ENCODE measurements at places on chromosomes 2 and 18. TPM values are rescaled to one million over a fixed set of nuclear protein-coding genes. Genes with fewer than 3 reads are reported as not detected.

DNA sequence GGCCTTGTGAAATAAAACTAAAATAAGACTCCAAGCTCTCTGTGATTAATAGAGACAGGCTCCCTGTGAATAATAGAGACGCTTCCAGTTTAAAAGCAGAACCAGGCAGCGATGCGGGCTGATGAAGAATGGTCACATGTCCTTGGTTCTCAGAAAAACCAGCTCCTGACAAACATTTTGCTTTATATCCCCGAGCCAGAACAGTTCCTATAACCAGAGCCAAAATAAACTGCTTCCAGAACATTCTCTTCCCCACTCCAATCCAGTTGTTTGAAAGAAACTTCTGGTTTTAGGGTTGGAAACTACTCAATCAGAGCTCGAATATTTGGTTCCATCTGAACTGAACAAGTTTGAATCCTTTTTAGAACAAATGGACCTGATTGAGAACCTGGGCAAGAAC, 213.7 kb downstream of the TSN start:
- H3K27me3 ChIP-seq: no peaks in the 10 kb centered on the region
- no peak overlapping the region for H3K4me3 ChIP-seq
- no peak overlapping the region for H3K27ac ChIP-seq

DNA sequence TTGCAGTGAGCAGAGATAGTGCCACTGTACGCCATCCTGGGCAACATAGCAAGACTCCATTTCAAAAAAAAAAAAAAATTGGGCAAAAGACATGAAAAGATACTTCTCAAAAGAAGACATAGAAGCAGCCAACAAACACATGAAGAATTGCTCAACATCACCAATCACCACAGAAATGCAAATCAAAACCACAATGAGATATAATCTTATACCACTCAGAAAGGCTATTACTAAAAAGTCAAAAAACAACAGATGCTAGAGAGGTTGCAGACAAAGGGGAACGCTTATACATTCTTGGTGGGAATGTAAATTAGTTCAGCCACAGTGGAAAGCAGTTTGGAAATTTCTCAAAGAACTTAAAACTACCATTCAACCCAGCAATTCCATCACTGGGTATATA, 43.1 kb upstream of the CHAC2 start:
- no peak overlapping the region for H3K27ac ChIP-seq
- no peaks in the 10 kb centered on the region for H3K27me3 ChIP-seq
- H3K36me3 ChIP-seq: no peaks in the 10 kb centered on the region
- H3K4me3 ChIP-seq: no peak overlapping the region
- H3K4me1 ChIP-seq: no peaks in the 10 kb centered on the region
- DNase-seq: no peak

- peaks cover 9% of the 10 kb centered on the region for H3K27me3 ChIP-seq
- no peak overlapping the region for H3K4me3 ChIP-seq
- peak overlapping the region; percentile 98 for H3K27ac ChIP-seq
These were observed 5.3 kb upstream of the CRYBA2 start for GRCh38 chr2:218998414-218999002.

GRCh38 chr2:110910423-110910822, 178.1 kb downstream of the ACOXL start:
- H3K27ac ChIP-seq: no peak overlapping the region
- DNase-seq: no peak
- H3K27me3 ChIP-seq: no peaks in the 10 kb centered on the region
- no peaks in the 10 kb centered on the region for H3K4me1 ChIP-seq
- H3K36me3 ChIP-seq: no peaks in the 10 kb centered on the region

- no peak overlapping the region for H3K27ac ChIP-seq
- no peak overlapping the region for H3K4me3 ChIP-seq
- H3K36me3 ChIP-seq: no peaks in the 10 kb centered on the region
- H3K27me3 ChIP-seq: no peaks in the 10 kb centered on the region
- no peak for DNase-seq
These were observed 95.3 kb downstream of the DCC start for GRCh38 chr18:52435301-52435700.

DNA sequence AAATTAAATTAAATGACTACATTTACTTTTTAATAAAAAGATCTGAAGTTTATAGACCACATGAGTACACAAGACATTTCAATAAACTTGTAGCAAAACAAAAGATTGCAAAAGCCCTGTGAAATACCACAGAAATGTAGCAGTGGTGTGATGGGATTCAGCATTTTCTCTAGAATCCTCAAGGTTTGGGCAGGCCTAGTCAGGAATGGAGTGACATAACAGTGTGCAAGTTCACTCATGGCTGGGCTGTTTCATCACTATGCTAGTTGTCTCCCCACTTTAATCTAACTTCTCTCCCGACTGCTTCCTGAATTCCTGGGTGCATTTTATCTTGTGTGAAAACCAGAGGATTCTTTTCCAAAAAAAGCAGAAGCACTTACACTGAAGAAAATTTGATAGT, 1089.9 kb upstream of the DDX18 start:
- no peaks in the 10 kb centered on the region for H3K27me3 ChIP-seq
- no peaks in the 10 kb centered on the region for H3K36me3 ChIP-seq
- H3K4me1 ChIP-seq: no peaks in the 10 kb centered on the region
- H3K27ac ChIP-seq: no peak overlapping the region
- no peak overlapping the region for H3K4me3 ChIP-seq

GRCh38 chr2:36664696-36665076, 31.8 kb upstream of the VIT start:
- no peak for DNase-seq
- H3K27me3 ChIP-seq: no peaks in the 10 kb centered on the region
- no peak overlapping the region for H3K27ac ChIP-seq
- H3K4me1 ChIP-seq: no peaks in the 10 kb centered on the region
- H3K36me3 ChIP-seq: no peaks in the 10 kb centered on the region

DNA sequence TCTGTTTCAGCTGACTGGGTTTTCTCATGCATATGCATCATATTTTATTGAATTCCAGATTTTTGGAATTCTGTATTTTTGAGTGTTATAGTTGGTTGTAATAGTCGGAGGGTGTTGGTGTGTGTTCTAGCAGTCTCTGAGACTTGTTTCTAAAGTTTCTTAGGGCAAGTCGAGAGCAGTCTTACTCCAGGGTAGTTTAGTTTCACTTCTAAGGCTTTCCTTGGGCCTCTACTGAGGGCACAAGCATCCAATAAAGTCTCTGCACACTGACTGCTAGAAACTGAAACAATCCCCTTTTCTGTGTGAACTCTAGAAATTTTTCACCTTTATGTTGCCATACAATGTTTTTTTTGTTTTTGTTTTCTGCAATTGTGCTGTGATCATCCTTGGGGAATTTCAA, 663.7 kb upstream of the LRATD1 start:
- no peaks in the 10 kb centered on the region for H3K4me1 ChIP-seq
- H3K36me3 ChIP-seq: no peaks in the 10 kb centered on the region
- H3K27me3 ChIP-seq: no peaks in the 10 kb centered on the region

DNA sequence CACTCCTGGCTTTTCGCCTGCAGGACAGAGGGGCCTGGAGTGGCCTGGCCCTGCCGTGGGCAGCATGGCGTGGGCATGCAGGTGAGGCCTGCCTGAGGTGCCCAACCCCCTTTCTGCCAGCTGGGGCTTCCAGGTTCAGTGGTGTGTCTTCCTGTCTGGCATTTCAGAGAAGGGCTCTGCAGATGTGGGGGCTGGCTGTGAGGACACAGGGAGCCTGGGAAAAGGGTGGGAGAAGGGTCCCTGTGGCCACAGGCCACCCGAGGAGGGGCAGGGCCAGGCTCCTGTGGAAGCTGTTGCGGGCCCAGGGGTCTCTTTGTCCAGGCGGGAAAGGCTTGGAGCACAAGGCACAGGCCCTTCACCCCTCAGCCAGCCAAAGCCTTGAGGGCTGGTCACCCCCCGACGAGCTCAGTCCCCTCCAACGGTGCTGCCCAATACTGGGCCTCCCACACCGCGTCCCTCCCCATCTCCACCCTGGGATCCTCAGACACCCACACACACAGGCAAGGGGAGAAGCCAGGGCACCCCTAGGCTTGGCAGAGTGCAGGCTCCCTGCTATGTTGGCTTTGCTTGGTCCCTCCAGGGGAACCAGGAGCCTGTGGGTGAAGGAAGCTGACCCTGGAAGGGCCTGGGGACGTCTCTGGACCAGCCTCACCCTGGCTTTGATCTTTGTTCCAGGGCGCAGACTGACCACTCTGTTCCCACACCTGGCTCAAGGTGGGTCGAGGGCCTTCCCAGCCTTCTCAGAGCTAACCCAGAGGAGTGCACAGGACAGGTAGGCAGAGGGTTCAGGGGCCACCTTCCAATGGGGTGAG, 3.7 kb upstream of the AQP12A start:
- peak overlapping the region; percentile 89 for H3K27ac ChIP-seq
- DNase-seq: no peak
- peaks cover 42% of the 10 kb centered on the region for H3K4me1 ChIP-seq
- H3K36me3 ChIP-seq: no peaks in the 10 kb centered on the region
- H3K4me3 ChIP-seq: peak overlapping the region; percentile 11
- H3K27me3 ChIP-seq: no peaks in the 10 kb centered on the region

- H3K36me3 ChIP-seq: no peaks in the 10 kb centered on the region
- H3K4me1 ChIP-seq: no peaks in the 10 kb centered on the region
- H3K27me3 ChIP-seq: no peaks in the 10 kb centered on the region
These were observed 142.3 kb downstream of the SOX11 start for GRCh38 chr2:5834501-5834900.

DNA sequence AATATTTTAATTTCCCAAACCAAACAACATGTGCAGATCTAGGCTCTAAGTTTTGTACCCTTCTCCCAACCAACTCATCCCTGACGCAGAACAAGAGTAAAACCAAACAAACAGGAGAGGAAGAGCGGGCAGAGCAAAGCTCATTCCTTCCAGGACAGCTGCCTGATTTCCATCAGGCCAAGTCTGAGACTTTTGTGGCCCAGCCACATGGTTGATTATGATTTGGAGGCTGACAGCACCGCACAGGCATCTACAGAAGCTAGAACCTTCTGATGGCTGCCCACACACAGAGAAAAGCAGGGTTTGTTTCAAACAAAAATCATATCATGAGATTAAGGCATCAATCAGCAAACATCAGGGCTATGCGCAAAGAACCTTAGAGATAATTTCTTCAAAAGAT, 262.6 kb downstream of the TNS1 start:
- DNase-seq: no peak
- H3K4me1 ChIP-seq: no peaks in the 10 kb centered on the region
- H3K27me3 ChIP-seq: no peaks in the 10 kb centered on the region
- no peaks in the 10 kb centered on the region for H3K36me3 ChIP-seq
- H3K27ac ChIP-seq: no peak overlapping the region

GRCh38 chr2:120319686-120320317, 26.1 kb upstream of the INHBB start:
- no peak overlapping the region for H3K27ac ChIP-seq
- DNase-seq: no peak
- H3K27me3 ChIP-seq: no peaks in the 10 kb centered on the region
- peaks cover 13% of the 10 kb centered on the region for H3K4me1 ChIP-seq

DNA sequence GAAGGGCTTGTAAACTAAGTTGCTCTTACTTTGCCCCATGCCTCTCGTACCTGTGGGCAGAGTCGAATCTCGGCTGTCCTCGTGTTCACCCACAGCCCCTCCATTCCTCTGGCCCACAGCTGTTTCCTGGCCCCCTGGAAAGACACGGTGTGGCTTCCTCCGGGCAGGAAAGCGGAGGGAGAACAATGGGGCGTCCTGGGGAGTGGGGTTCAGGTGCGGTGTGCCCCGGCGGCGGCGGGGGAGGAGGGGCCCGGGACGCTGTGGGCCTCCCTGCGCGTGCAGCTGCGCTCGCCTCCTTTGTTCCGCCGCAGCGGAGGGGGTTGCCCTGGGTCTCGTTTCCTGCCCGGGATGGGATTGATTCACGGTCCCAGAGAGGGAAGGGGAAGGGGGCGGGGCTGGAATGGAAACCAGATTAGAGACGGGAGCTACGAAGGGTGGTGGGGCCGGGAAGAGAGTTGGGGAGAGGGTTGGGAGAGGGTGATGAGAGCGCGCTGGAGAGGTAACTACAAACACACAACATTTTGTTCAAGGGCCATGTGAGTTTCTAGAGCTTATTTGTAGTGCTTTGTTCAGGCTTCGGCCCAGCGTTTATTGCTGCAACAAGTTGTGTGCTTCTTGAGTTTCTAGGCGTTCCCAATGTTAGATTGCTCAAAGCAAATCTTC, 796 bp downstream of the MYO1B start:
- peak; percentile 81 for DNase-seq
- peak overlapping the region; percentile 75 for H3K4me3 ChIP-seq
- H3K27me3 ChIP-seq: no peaks in the 10 kb centered on the region

- peak; percentile 58 for DNase-seq
- H3K36me3 ChIP-seq: no peaks in the 10 kb centered on the region
- H3K27me3 ChIP-seq: no peaks in the 10 kb centered on the region
- H3K27ac ChIP-seq: peak overlapping the region; percentile 60
- no peak overlapping the region for H3K4me3 ChIP-seq
These were observed 130.8 kb downstream of the ZNF236 start for GRCh38 chr18:76953156-76953555.

DNA sequence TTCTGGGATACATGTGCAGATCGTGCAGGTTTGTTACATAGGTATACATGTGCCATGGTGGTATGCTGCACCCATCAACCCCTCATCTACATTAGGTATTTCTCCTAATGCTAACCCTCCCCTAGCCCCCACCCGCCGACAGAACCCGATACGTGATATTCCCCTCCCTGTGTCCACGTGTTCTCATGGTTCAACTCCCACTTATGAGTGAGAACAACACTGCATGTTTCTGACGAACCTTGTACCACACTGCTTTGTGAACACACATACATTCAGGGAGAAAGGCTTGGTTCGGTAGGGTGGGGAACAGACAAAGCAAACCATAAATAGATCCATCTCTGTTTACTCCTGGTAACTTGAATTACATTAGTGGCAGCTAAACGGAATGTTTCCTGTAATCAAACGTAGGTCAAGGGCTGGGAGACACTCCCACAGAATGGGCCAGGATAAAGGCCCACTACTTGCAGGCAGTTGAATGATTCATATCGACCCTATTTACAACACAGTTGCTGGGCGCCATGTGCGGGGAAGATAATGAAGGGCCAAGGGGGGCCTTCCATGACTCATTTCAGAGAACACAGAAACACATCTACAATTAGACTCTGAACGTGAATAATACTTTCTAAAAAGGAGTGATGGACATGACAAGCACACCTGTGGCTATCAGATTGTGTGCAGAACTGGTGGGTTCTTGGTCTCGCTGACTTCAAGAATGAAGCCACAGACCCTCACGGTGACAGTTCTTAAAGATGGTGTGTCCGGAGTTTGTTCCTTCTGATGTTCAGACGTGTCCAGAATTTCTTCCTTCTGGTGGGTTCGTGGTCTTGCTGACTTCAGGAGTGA, 56.8 kb upstream of the KIDINS220 start:
- H3K27ac ChIP-seq: no peak overlapping the region
- DNase-seq: no peak
- H3K4me1 ChIP-seq: no peaks in the 10 kb centered on the region
- H3K27me3 ChIP-seq: no peaks in the 10 kb centered on the region
- H3K36me3 ChIP-seq: no peaks in the 10 kb centered on the region

- no peaks in the 10 kb centered on the region for H3K27me3 ChIP-seq
- H3K36me3 ChIP-seq: no peaks in the 10 kb centered on the region
- H3K4me3 ChIP-seq: no peak overlapping the region
- peaks cover 20% of the 10 kb centered on the region for H3K4me1 ChIP-seq
- no peak for DNase-seq
These were observed 158.4 kb downstream of the BCL2 start for GRCh38 chr18:63161032-63161760.

KCNG2 gene
- not detected for total RNA-seq

CNDP1 gene
- total RNA-seq: not detected

SFT2D3 gene
- 11.9 TPM for total RNA-seq

DSC2 gene
- 9.3 TPM for total RNA-seq

LIMS1 gene
- total RNA-seq: 28.3 TPM

PLEKHH2 gene
- total RNA-seq: 5.6 TPM

LHCGR gene
- total RNA-seq: not detected

Data from body of pancreas (tissue), 4 donors.